ENCODE measurements at places on chromosomes 7 and 10. TPM values are rescaled to one million over a fixed set of nuclear protein-coding genes. Genes with fewer than 3 reads are reported as not detected.

Gene DOCK4
- total RNA-seq: 31.4 TPM

Gene PRTFDC1
- total RNA-seq: 10.6 TPM

Gene XPNPEP1
- total RNA-seq: 100 TPM

Gene SP8
- 0.70 TPM for total RNA-seq

Gene CYP3A7
- not detected for total RNA-seq

Gene MDH2
- 202 TPM for total RNA-seq

DNA sequence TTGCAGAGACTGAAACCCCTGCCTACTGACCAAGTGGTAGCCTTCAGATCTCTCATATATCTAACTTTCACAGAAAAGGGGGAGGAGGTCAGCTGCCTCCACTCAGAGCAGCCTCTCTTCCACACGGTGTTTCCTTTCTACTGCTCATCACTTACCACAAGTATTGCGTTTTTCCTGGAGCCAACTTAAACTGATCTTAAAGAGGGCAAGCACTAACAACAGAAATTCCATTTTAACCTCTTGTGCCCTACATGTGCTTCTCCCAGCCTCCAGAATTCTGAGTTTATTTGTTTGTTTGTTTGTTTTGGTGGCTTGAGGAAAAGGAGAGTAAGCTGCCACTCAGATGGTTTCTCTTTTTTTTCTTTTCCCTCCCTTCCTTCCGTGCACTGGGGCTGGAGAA, 19.1 kb downstream of the SKIDA1 start:
- DNase-seq: no peak

DNA sequence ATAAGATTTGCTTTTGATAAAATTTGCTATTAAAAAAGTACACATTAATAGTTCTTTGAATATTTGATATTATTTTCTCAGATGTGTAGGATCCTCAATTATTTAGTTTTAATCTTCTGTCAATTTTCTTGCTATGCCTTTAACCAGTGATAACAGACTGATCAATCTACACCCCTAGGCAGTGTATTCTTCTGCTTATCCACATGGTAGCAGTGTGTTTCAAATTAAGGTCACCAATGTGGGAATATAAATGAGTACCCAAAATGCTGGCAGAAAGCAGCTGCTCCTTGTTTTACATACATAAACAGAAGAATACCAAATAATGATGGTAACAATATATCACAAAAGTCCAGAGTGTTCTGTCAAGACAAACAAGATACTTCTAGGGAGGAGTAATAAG, 87.0 kb downstream of the SKAP2 start:
- no peak for DNase-seq

DNA sequence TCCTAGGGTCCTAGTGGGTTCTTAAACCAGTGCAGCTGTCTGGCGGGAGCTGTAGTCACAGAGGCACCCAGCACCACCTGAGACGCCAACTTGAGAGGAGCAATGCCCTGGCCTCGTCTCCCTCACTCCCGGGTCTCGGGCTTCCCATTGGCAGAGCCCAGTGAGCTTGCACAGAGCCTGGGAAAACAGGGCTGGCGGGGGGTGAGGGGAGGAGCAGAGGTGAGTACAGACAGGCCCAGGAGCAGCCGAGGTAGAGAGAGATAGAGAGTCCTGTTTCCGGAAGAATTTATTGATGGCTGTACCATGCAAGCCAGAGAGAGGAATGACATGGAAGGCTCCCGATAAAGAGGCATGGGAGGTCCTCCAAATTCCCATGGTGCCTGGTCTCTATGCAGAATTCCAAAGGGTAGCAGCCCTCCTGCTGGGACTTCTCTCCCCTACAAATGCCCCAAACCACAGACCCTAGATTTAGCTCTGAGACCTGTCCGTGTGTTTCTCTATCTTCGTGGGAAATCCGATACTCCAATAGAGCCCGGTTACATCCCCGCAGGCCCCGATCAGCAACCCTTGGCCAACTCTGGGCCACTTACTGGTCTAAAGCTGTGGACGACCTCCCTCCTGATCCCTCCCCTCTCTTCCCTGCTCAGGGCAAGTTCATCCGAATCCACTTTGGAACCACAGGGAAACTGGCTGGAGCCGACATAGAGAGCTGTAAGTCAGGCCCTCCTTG, 20.3 kb upstream of the MYH16 start:
- DNase-seq: no peak

GRCh38 chr7:101857358-101857811, 40.0 kb downstream of the CUX1 start:
- no peak for DNase-seq

- DNase-seq: no peak
These were observed 164.6 kb upstream of the PPP1R3A start for GRCh38 chr7:114083166-114084001.

DNA sequence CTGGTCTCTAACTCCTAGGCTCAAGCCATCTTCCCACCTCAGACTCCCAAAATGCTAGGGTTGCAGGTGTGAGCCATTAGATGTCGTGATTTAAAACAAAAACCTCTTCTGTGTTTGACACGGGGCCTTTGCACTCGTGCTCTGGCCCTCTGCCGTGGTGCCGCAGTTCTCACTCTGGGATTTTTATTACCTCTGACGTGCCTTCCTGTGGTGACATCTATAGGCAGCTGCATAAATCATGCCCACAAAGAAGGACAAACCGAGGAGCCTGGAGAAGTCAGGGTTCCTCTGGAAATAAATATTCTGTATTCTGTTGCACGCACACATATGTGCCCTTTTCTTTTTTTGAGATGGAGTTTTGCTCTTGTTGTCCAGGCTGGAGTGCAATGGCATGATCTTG, 25.9 kb upstream of the OCM start:
- no peak for DNase-seq

DNA sequence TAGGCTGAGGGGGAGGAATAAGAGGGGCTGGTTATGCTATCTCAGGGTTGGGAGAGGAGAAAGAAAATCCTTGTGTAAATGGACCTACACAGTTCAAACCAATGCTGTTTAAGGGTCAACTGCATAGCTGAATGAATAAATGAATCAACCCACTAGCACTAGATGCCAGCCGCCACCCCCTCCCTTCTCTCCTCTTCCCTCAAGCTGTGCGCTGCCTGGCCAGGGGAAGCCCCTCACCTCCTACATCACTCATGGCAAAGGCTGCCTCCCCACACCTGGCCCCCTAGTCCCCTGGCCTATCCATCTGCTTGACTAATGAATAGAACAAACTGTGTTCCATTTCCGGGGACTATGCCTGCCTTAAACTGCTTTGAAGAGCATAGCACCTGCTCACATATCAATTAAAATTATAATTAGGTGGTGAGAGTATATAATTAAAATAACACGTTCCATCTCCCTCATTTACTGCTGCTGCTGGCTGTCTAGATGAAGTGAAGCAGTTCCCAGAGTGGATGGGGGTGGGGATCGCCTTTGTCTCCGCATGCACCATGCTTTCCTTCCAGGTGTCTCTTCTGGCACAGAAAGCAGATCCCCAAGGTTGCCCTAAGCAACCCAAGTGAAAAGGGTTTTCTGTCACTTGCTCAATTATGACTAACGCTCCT, 32.6 kb downstream of the GRID1 start:
- no peak for DNase-seq

DNA sequence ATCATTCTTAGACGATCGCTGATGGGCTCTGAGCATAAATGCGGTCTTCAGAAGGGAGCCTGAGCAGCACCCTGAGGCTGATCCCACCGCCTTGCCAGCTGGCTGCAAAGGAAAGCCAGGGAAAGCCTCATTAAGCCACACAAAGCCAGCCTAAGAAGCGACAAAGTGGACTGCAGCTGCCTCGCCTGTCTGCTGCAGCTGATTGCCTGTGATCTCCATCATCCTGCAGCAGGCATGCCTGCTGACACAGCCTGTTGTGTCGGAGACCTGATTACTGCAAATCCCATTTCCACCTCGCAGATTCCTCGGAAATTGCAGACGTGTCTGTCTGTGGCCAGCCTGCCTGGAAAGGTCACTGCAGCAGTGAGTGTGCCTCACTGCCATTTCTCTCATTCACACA, 1087.0 kb upstream of the AUTS2 start:
- peak; percentile 20 for DNase-seq

GRCh38 chr7:129209067-129209926, 15.5 kb upstream of the AHCYL2 start:
- no peak for DNase-seq

GRCh38 chr10:94591461-94592205, 46.0 kb downstream of the HELLS start:
- DNase-seq: no peak

GRCh38 chr10:35462491-35462934, 126.2 kb downstream of the CCNY start:
- DNase-seq: no peak

DNA sequence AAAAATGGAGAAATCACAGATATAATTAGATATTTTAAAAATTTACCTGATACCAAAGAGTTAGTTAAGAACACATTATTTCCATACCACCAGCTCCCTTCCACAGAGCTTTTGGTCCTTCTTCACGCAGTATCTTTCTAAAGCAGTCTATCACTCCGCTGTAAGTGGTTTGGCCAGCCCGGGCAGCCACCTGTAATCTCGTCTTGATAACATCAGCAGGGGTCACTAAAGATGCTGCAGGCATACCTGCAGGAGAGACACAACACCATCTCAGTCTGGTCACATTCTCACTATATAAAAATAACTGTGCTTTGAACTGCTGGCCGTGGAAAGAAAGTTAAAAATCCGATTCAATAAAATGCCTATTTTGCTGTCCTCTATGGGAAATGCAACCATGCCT, 200.1 kb downstream of the SLC25A13 start:
- no peak for DNase-seq

Data from astrocyte (in vitro differentiated cells and primary cell).